Stimulated activated CD4-positive, alpha-beta T cell treated with anti-CD3 and anti-CD28 coated beads, Interleukin-12 subunit alpha, Interleukin-12 subunit beta, amount 100 ng/mL, for 24 hours (primary cell): ENCODE measurements at places on chromosomes 6 and 20.

DNA sequence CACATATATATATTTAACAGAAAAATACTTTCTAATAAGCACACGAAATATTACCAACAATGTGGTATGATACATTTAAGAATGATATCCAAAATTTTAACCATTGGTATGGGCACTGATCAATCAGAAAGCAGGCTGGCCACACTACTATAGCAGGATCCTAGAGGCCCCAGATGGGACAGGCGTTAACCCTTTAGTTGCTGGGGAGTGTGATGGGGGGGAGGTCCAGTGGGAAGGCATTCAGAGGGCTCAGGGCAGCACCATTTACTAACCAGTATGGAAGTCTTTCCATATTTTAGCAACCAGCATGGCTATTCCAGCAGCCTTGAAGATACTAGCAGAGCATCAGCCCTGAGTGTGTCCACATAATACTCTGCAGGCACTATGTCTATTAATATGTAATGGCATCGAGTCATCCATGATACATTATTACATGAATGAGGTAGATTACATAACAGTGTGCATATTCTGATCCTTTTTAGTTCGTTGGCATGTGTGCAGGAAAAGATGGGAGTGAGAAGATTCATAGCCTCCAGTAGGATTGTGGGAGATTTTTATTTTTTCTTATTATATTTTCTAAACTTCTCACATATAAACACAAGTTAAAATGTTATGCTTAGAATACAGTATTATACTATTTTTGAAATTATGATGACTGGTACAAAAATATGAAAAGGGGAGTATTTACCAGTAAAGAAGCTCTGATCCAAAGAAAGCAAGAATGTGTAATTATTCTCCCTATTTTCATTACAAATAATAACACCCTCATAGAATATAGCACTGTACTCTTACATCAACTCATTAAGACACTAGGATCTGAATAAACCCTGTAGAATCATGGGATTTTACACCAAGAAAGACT is 78.9 kb downstream of the FAM217A start:
- no peak for DNase-seq

- DNase-seq = no peak
These were observed 67.5 kb downstream of the MTHFD1L start for GRCh38 chr6:150932996-150933395.

DNA sequence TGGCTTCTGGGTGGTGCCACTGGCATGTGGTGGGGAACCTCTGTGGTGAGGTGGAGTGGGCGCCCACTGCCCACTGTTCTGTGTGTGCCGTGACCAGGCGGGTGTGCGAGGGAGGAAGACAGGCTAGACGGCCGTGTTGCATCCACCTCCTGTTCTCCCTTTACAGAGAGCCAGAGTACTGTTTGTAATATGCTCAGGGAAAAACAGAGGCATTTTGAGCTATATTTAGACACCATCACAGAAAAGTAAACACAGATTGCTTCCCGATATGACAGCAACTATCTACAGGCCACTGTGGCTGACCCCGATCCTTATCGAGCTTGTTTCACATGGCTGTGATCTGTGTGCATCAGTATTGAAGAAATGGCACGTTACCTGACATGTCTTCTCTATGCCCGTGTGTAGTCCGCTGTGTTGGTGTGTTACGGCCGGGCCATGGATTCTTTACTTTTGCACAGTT is 45.6 kb downstream of the ARID1B start:
- DNase-seq = no peak

- DNase-seq = no peak
These were observed 28.3 kb downstream of the GLP1R start for GRCh38 chr6:39076623-39077535.

GRCh38 chr20:6703047-6703446 is 64.4 kb upstream of the BMP2 start:
- DNase-seq = no peak

GRCh38 chr20:50654904-50655303 is 36.4 kb downstream of the RIPOR3 start:
- DNase-seq = no peak

DNA sequence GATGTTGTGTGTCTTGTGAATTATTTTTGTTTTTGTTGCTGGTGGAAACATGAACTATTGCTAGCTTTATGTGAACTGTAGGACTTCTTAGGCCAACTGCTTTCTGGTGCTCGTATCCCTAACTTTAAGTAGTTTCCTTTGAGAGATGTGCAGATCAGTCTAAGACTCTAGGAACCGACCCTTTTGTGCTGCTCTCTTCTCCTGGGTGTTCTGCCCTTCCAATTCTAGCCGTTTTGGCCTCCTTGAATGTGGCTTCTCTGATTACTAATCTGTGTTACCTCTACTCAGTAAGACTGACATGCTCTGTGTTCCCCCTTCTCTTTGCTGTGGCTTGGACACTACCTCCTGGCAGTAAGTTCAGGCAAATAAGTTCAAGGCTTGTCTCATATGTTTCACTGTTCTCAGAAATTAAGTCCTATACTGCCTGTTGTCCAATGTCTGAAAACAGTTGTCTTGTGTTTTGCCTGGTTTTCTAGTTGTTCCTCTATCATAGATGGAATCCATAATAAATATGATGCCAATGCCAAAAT is 58.0 kb downstream of the FOXO3 start:
- DNase-seq = no peak

- DNase-seq = no peak
These were observed 3.1 kb downstream of the LAMP5 start for GRCh38 chr20:9517297-9518162.

- DNase-seq = no peak
These were observed 149.0 kb downstream of the MYB start for GRCh38 chr6:135329851-135330803.

GRCh38 chr20:58086763-58087561 is 141.5 kb downstream of the ANKRD60 start:
- DNase-seq = peak; percentile 2

DNA sequence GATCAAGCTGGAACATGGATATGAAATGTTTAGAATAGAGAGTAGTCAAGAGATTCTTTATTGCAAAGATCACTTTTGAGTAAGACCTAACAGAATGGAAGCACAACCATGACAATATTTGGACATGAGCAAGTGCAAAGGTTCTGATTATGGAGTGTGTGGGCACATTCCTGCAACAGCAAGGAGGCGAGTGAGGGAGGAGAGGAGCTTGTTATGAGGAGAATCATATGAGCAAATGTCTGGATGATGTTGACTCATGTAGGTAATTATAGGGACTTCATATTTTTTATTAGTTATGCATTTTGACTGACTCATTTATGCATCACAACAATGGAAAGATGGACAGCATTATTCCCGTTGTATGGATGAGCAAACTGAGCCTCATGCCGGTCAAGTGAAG is 100.8 kb upstream of the SLC35B3 start:
- DNase-seq = no peak
